T follicular helper cell (primary cell): ENCODE measurements at places on chromosomes 12 and 14.

GRCh38 chr14:77638771-77639171, 22.3 kb upstream of the SPTLC2 start:
- DNase-seq: no peak

GRCh38 chr14:61188196-61188595, 92.9 kb downstream of the TMEM30B start:
- DNase-seq: no peak

- DNase-seq: no peak
Measured at GRCh38 chr12:80867941-80868340, 69.8 kb downstream of the LIN7A start.

- no peak for DNase-seq
Measured at GRCh38 chr12:32605326-32606095, 73.6 kb upstream of the DNM1L start.

DNA sequence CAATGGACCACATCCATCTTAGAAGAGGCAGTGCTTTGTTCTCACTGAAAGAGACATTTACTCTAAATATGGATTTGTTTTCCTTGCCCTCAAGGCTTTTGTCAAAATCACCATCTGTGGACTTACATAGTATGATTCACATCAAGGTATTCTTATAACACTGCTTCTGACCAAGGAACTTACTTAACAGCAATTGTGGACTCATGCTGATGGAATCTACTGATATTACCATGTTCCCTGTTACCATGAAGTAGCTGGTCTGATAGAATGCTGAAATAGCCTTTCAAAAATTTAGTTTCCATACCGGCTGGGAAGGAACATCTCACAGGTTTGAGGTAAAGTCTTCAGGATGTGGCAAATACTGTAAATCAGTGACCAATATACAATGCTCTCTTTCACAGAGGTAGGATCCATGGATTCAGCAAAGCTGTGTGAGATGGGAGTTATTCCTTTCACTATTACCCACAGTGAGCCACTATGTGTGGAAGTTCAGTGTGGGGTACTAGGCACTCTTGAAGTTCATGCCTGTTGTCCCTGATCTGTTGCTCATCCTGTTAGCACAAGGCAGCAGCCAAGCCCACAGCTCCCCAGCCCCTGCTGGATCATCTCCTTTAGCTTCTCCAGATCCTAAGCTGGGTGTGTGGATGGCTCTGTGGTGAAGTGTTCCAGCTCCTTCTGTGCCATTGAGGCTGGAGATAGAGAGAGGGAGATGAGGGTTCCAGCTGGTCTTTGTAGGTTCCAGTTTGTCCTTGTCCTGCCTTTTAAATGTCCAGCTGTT, 126.4 kb downstream of the ATP23 start:
- no peak for DNase-seq

DNA sequence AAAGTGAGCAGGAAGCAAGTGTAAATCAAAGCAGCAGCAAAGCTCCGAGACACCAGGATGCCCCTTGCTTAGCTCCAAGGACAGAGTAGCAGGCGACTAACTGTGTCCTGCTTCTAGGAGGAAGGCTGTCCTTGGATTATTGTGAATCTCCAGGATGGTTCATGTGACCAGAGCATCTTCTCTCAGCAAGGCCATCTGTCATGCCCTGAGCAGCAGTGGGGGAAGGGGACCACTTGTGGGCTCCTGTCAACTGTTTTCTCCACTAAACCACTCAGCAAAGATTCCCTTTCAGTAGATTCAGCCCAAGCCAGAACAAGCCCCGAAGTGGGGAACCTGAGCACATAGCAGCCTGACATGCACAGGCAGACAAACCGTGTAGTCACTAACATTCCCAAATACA, 19.4 kb downstream of the MAP3K9 start:
- no peak for DNase-seq

- DNase-seq: no peak
Measured at GRCh38 chr12:117068492-117068891, 30.7 kb downstream of the TESC start.

DNA sequence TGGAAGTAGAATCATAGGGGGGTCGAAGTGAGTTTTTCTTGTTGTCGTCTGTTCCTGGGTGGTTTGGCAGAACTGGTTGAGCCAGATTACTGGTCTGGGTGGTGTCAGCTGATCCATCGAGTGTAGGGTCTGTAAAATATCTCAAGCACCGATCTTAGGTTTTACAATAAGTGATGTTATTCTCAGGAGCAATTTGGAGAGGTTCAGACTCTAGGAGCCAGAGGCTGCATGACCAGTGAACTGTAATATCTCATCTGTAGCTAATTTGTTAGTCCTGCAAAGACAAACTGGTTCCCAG, 9.7 kb upstream of the SERPINA1 start:
- no peak for DNase-seq
